ENCODE measurements at places on chromosomes 6 and 20.

GRCh38 chr6:91743756-91744155 lies 1156.9 kb upstream of the MAP3K7 start:
- DNase-seq, result no peak

- DNase-seq, result no peak
Measured at GRCh38 chr6:137794516-137795201, 72.4 kb upstream of the TNFAIP3 start.

GRCh38 chr6:1910621-1911407 lies 301.1 kb downstream of the FOXC1 start:
- no peak for DNase-seq

DNA sequence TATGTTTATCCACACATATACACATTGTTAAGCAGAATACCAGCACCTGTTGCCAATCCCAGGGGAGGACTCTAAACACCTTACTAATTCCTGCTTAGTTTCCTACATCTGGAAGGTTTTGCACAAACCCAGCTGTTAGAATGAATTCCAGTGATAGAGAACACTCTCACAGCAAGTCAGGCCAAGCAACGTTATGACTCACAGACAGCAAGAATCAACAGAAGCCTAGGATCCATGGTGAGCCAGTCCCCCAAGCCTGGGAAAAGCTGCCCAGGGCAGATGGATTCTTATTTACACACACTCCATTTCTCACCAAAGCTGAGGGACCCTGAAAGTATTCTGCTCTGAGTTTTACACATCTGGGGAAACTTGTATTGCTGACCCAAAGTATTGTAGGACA lies 291.7 kb downstream of the SLC35F1 start:
- no peak for DNase-seq

DNA sequence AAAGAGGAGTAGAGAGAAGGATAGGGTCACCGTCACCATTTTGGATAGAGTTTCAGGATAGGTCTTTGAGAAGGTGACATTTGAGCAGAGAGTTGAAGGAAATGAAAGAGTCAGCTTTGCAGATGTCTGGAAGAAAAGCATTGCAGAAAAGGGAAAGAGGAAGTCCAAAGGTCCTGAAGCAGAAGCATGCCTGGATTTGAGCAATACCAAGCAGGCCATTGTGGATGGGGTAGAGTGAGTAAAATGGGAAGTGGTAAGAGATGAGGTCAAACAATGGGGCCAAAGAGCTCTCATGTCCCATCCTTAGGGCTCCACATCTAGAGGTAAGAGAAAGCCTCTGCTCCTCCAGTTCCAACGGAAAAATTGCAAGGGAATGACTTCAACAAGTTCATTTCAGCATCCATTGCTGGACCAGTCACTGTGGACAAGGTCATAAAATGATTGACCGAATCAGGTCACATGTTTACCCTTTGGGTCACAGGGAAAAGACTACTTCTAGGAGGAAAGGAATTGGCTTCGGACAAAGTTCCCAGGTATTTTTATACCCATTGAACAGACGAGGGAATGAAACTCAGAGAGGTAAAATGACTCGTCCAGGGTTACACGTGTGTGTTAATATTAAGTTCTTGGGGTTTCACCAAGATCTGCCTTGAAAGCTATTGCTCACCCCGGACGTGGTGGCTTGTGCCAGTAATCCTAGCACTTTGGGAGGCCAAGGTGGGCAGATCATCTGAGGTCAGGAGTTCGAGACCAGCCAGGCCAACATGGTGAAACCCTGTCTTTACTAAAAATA lies 6.6 kb upstream of the SAMHD1 start:
- no peak for DNase-seq

DNA sequence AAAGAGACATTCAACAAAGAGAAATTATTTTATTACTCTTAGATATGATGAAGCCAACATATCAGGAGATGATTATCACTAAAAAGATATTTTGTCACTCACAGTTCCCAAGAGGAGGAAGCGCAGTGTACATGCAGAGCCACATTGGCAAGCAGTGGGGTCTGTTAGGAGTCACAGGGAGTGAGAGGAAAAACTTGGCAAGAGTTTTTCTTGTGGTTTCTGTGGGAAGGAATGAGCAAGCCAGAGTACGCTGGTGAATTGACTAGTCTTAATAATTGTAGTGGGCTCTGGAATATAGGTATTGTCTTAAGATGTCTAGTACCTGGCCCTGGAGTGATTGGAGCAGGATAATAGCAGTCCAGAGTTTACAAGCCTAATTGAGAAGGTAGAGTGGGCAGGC lies 1095.2 kb downstream of the GRIK2 start:
- no peak for DNase-seq

DNA sequence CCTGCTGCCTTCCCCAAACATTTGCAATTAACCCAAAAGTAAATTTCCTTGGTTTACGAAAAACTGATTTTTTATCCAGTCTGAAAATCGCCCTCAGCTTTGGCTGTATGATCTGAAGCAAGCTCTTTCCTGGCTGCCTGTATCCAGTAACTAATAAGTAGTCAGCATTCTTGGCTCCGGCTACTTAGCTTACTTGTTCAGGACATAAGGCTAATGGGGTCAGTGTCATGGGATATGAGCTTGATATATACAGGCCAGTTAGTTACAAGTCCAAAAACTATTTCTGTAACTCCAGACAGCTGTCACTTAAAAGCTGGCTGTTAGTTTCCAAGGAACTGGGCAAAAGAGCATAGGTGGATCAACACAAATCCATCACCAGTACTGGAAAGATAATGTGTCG lies 56.2 kb downstream of the KHDC1L start:
- no peak for DNase-seq

DNA sequence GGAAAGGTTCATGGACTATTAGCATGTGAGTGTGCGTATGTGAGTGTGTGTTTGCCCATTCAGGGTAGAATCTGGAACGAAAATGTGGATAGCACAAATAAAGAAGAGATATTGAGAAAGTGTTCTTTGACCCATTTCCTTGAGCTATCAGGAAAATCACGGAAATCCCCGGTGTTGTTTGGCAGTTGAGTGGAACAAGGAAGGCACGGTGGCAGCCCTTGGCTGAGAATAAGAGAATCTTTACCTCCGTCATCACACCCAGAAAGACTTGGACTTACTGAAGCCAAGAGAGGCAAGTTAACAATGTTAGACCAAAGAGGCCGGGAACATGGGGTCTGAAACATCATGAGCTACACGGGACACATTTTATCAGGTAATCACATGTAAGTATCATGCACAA lies 588.9 kb upstream of the BTBD3 start:
- DNase-seq, result no peak

DNA sequence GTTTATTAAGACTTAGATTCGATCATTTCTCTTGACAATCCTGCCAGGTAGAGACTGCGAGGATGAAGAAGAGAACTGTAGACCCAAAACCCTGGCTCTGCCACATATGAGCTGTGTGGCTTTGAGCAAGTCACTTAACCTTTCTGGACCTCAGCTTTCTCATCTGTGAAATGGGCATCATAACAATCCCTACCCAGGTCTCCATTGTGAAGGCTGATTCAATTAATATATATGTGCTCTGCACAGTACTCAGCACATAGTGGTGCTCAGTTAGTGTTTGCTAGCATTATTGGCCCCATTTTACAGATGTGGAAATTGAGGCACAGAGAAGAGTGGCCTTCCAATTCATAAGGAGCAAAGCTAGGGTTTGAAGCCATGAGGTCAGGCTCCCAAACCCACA lies 7.9 kb downstream of the XKR7 start:
- DNase-seq, result no peak

DNA sequence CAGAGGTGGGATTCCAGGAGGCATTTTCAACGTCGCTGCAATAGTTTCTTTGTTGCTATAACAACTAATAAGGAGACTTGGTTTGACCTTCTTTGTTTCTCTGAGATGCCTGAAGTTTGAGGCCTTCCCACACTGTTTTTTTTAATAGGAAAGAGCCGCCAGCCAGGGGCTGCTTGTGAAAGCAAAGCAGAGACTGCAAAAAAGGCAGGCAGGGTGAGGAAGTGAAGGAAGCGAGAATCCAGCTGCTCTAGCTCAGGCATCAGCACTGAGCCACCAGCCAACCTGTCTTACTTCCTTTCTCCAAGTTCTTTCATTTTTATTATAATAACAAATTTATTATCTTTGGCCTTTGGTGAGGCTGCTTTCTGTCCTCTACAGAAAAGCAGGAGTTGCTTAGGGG lies 179.1 kb downstream of the DOK5 start:
- DNase-seq, result no peak

DNA sequence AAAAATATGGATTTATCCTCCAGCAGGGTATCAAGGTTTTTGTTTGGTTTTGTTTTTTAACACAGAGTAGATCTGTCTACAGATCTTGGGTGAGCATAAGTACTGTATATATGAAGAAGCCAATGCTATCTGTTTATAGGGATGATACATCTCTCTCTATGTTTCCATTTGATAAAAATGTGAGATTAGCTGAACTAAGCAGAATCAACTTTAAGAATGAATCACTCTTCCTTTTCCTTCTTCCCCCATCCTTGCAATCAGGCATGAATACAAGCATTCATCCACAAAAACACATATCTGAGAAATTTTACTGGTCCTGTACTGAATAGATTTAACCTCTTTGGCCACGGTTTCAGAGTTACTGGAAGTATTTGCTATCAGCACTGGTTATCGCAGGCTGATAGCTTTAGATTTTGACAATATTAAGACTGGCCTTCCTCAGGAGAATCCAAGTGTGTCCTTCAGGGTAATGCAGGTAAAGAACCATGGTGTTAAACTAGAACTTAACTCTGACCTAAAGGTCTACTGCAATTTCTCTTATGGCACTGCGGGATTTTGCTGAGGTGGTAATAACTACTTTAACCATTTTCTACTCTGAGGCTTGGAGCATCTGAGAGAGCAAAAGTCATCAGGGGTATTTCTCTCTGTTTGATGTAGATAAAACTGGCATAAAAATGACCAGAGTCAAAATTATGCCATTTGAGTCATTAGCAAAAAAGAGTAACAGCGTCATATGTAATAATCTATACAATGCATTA lies 1.5 kb downstream of the SNAP25 start:
- DNase-seq, result no peak

GRCh38 chr6:101058296-101058695 lies 177.2 kb upstream of the ASCC3 start:
- no peak for DNase-seq

GRCh38 chr6:119673741-119674140 lies 324.2 kb upstream of the MAN1A1 start:
- no peak for DNase-seq

GRCh38 chr20:59403261-59403961 lies 103.0 kb downstream of the EDN3 start:
- DNase-seq, result peak; percentile 66

- no peak for DNase-seq
Measured at GRCh38 chr6:69802995-69803394, 6.2 kb upstream of the LMBRD1 start.

DNA sequence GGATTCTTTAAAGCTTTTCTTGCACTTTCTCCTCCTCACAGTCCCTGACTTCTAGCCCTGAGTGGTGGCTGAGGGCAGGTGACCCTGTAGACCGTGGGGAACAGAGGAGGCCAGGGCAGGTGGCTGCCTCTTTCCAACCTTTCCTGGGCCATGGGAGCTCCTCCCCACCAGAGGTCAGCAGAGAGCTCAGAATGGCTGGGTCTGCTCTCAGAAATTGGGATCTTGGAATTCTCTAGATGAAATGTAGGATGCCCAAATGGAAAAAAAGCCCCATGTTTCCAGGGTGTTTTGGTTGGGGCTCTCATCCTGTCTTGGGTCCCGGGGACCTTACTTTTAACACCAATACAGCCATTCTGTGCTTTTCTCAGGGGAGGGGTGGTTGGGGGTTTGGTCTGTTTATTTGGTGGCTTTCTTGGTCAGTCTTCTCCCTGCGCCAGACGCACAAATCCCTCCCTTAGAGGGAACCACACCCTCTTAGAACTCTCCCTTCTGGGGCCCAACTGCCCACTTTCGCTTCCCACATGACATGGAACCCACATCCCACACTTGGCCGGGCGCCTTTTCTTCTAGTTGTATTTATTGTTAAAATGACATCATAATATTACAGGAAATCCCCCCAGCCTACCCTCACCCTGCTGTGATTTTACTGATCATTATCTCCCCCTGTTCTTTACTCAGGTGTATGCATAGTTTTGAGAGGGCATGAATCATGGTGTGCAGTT lies 17.9 kb downstream of the GNAS start:
- peak; percentile 48 for DNase-seq

DNA sequence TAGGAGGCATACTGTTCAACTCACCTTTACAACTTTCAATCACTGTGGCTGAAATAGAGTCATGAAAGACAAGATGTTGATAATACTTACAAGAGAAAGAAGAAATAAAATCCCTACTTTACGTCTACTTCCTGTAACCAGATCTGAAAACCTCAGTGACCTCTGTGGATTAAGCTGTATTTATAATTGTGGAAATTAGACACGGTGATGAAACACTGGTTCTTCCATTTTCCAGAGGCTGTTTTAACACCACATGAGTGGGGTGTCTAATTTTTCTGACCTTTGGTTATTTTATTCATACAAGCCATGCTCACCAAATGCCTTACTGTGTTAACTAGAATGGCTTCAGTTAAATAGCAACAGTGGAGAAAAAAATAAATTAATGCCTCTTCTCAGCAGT lies 58.5 kb upstream of the HIVEP1 start:
- DNase-seq, result no peak

- DNase-seq, result no peak
Measured at GRCh38 chr6:36064770-36065396, 37.3 kb downstream of the MAPK14 start.

DNA sequence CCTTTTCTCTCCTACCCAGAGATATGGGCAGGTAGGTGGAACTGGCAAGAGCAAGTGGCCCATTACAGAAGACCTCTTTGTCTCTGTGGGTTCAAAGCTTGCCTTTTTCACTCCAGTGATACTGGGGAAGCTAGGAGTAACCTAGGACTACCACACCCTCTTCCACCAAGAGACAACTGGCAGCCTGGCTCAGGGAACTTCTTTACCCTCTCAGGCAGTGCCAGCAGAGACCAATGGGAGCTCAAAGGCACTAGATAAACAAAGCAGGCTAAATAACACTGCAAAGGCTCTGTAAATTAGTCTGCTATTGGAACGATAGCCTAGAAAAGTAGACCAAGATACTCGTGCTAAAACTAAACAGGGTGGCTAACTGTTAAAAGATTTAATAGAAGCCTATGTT lies 32.1 kb downstream of the ATRN start:
- DNase-seq, result no peak

DNA sequence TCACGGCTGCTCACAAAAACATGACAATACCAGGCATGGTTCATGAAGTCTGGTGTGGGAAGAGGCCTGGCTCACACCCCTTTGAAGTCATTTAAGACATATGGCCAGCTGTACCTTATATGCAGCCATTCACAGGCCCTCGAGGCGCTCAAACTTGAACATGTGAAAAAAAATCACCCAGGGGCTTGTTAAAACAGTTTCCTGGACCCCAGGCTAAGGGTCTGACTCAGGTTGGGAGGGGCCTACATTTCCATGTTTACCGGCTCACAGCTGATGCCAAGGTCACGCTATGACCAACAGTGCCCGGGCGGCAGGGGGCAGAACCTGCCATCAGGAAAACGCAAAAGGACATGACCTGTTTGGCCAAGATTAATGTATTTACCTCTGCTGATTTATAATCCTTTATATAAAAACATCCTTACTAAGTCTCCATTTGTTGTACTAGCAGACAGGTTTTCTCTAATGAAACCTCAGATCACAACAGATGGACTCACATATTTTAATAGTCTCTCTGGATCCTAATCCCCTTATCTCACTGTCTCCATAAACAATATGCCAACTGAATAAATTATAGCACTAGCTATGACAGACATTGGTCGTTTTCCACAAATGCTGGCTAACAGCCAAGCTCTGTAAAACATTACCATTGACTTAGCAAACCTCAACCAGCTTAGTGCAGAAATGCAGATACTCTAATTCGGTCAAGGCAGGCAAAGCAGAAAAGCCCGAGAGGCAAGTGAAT lies 19.9 kb downstream of the EZR start:
- DNase-seq, result no peak

Measured in T-helper 17 cell (primary cell).